GM10248 (cell line): ENCODE measurements at places on chromosomes 7 and 10.

DNA sequence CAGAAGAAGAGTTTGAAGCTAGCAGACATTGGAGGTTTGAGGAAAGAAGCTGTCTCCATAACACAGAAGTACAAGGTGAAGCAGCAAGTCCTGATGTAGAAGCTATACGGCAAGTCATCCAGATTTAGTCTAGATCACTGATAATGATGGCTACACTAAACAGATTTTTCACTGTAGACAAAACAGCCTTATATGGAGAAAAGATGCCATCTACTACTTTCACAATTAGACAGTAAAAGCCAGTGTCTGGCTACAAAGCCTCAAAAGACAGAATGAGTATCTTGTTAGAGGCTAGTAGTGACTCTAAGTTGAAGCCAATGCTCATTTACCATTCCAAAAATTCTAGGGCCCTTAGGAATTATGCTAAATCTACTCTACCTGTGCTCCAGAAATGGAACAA is 85.1 kb downstream of the SNX13 start:
- DNase-seq, result no peak

DNA sequence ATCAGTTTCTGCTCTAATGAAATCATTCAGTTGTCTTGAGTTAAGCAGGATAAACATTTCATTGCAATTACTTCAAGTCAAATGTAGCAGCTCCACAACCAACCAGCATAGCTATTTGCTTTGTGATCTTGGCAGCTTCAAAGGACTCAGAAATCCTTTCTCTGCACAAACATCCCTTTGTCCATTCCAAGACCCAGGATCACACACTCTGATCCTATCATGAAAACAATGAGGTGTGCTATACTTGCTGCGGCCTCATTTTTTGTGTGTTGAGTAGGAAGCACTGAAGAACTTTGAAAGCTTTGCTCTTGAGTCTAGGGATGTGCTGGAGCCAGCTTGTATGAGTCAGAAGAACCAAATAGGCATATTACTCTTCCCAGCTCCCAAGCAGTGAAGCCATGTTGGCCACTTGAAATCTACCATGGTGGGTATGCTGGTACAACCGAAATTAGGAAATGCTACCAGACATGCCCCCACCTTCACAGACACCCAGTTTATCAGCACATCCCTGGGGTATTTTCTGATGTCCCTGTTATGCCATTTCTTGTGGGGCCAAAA is 199.4 kb upstream of the PRSS58 start:
- DNase-seq, result no peak

- no peak for DNase-seq
These were observed 719 bp upstream of the PGAM2 start for GRCh38 chr7:44066111-44066460.

GRCh38 chr10:104146882-104147281 is 24.9 kb downstream of the SFR1 start:
- DNase-seq, result no peak

GRCh38 chr10:34667177-34667576 is 147.9 kb downstream of the PARD3 start:
- no peak for DNase-seq

GRCh38 chr10:72239409-72239808 is 23.3 kb upstream of the ASCC1 start:
- DNase-seq, result no peak

- no peak for DNase-seq
These were observed 6.3 kb downstream of the FAS start for GRCh38 chr10:88996927-88997326.

DNA sequence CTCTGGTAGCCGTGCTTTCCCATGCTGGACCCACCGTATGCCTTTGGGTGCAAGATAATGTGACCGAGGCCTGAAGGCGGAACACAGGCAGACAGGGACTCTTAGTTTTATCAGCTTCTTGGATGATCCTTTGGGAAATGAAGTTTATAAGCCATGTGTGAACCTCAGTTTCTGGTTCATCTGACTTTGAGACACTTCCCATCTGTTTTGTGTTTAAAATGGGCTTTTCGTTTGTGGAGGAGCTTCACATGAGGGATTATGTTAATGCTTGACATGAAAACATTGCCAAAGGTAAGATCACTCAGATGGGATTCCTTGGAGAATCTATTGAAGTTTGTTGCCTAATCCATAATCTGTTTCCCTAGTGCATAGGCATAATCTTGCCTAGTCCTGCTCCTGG is 249.8 kb upstream of the LYZL1 start:
- DNase-seq, result no peak

DNA sequence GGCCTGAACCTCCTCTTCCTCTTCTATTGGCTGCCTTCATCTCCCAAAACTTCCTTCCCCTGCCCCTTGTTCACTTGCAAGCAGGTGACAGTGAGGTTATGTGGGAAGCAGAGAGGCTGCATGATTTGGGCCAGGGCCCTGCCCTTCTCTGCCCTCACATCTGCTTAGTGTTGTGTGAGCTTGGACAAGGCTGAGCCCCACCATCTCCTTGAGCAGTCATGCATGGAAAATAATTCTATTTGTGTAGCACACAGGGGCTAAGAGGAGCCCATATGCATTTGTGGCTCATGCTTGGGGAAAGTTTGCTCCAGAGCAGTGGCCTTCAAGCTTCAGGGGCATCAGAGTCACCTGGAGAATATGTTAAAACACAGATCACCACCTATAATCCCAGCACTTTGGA is 26.8 kb upstream of the AQP1 start:
- no peak for DNase-seq

GRCh38 chr10:57844387-57844998 is 423.2 kb downstream of the IPMK start:
- DNase-seq, result no peak

- DNase-seq, result no peak
These were observed 68.4 kb downstream of the CDHR3 start for GRCh38 chr7:106031300-106032035.

DNA sequence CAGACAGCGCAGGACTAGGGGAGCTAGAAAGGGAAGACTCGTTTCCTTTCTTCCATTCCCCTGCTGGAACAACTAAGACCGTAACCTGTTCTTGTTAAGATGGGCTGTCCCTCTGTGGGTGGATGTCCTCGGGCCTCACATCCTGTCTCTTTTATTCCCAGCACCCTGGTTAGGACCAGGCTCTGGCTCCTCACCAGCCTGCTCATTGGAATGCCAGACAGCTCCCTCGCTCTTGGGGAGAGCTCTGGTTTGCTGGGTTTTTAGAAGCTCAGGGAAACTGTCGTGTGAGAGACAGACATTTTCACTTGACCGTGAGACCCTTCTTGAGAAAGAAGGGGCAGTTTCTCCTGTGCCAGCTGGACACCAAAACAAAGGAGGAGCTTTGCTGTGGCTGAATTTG is 58.1 kb upstream of the HABP2 start:
- DNase-seq, result no peak

GRCh38 chr7:95646350-95646749 is 50.0 kb upstream of the PDK4 start:
- no peak for DNase-seq

DNA sequence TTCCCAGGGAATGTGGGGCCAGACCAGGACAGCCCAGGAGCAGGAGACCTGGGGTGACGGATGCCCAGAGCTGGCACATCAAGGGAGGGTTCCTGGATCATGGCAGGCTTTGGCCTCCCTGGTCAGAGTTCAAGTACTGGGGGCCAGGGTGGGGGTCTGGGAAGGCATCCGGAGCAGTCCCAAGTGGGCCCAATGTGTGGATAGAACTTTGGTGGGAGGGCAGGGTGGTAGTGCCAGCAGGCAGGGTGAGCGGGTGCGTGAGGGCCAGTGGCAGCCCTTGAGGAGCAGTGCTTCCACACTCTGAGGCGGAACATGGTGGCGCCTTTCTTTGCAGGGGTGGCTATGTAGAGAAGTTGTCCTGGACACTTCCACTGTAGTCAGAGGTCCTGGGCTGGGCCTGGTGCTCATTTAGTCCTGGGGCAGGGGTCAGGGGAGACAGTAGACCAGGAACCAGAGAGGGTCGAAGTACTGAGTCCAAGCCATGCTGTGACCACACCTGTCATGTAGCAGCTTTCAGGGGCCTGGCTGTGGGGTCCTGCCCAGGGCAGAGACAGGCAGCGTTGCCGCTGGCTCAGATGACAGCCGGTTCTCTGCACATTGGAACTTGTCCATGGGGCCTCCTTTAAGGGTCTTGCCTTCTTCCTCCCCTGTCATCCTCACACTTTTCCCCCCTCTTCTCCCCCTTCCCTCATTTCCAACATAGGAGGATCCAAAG is 22.2 kb upstream of the CSGALNACT2 start:
- no peak for DNase-seq

DNA sequence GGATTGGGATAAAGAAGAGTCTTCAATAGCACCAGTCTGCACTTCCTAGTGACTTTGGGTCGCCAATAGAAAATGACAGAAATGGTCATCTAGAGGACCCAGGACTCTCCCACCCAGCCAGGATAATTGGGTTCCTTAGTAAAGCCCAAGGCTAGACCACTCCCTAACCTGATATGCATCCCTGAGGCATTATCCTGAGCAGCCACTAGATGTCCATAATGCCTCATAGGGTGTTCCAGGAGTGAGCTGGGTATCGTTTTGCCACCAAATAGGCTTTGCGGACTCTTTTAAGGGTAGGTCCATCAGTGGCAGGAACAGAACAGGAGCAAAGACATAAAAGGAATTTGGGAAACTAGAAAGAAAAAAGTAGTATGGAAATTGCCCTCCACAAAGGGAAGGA is 4.5 kb upstream of the LRRC4 start:
- no peak for DNase-seq

DNA sequence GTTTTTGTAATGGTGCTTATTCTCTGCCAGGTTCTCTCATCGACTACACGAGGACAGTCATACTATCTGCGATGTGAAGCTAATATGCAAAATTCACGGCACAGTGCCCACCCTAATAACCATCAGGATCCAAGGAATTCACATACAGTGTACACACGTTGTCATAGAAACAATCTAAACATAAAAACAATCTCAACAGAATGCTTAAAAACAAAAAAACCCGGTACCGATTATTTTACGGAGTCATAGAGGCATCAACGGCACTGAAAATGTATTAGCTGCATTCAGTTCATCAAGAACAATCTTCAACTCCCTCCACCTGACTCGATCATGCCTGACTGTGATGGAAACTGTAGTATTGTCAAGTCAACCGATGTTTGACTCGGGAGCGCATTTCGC is 628 bp downstream of the MRPS33 start:
- DNase-seq, result no peak

GRCh38 chr7:391411-391951 is 101.5 kb downstream of the FOXL3 start:
- no peak for DNase-seq

DNA sequence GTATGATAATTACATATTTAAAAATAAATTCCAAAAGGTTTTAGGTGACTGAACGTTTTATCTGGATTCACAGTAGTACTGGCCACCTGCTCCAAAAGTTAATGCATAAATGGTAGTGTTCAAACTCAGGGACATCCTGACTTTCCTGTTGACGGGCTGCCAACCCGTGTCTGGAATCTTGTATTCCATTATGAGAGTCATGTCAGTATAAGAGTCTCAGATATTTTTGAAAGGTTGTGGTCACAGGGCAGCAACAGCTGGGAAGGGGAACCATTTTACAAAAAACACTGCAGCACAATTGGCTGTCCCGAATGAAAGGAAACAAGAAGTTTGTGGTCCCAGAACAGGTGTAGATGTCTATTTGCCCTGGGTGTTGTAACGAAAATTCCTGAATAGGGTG is 2.8 kb downstream of the TDRD1 start:
- no peak for DNase-seq

GRCh38 chr10:126242397-126243260 is 145.6 kb downstream of the ADAM12 start:
- no peak for DNase-seq

DNA sequence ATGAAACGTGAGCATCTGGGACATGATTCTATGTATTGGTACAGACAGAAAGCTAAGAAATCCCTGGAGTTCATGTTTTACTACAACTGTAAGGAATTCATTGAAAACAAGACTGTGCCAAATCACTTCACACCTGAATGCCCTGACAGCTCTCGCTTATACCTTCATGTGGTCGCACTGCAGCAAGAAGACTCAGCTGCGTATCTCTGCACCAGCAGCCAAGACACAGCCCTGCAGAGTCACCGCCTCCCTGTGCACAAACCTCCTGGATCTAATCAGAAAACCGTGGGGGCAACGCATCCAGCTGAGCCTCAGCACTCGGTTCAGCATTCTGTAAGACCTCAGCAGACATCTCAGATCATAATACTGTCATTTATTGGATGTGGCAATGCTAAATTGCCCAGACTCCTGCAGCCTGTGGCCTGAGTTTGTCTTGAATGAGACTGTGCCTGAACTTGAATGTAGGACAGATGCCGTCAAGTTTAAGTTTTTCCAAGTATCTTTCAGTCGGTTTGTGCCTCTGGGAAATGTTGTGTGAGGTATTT is 41.5 kb upstream of the PRSS58 start:
- no peak for DNase-seq

- no peak for DNase-seq
These were observed 330.0 kb downstream of the BBS9 start for GRCh38 chr7:33459340-33459751.

DNA sequence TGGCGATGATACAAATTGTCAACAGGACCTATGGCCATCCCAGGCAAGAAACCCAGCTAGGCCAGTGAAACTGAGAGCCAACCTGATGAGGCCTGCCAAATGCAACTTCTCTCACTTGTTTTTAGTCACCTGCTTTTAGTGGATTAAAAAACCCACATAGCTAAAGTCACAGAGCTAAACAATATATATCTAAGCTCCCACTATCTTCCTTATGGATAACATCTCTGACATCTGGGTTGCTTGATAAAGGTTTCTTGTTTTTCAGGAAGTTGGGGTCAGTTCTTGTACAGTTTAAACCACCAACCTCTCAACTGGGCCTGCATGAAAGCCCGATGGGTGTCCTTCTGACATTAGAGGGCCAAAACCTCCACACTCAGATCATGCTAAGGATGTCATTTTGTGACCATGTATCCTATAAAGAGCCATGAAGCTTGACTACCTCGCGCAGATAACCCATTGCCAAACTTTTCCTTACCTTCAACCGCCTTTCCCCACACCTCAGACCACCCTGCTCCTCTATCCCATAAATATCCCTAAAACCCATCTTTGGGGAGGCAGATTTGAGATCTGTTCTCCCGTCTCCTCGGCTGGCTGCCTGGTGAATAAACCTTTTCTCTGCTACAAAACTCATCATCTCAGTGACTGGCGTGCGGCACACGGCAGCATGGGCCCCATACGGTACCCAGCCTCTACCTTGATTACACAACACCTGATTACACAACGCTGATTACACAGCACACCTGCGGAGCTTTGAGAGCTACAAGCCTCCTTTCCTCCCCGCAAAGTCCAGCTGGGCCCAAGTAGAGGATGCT is 797 bp upstream of the STMP1 start:
- peak; percentile 32 for DNase-seq

DNA sequence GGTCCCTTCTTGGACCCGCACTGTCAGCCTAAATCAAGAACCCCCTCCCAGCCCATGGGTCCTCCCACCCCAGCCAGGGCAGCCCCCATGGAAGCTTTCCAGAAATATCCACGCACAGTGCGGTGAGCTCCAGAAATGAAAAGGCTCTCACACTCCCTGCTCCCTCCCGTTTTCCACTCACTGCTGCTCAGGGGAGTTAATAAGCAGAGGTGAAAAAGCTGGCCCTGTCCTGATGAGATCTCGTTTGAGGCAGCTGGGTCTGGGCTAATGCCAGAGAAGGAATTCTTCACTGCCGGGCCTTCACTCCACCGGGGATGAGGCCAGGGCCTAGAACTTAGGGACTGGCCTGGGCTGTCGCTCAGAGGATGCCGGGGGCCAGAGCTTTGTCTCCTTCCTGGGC is 102.2 kb downstream of the ZMIZ1 start:
- DNase-seq, result no peak
